ENCODE measurements at places on chromosomes 5 and 9. TPM values are rescaled to one million over a fixed set of nuclear protein-coding genes. Genes with fewer than 3 reads are reported as not detected.

The ZBTB6 gene
- 13.8 TPM for total RNA-seq

The SOX30 gene
- not detected for total RNA-seq

The DIPK1B gene
- 31.7 TPM for total RNA-seq

The PCDHGA3 gene
- total RNA-seq, result not detected

The PIP5KL1 gene
- 1.6 TPM for total RNA-seq

The SV2C gene
- total RNA-seq, result under 0.01 TPM

The RGS7BP gene
- total RNA-seq, result 1.4 TPM

DNA sequence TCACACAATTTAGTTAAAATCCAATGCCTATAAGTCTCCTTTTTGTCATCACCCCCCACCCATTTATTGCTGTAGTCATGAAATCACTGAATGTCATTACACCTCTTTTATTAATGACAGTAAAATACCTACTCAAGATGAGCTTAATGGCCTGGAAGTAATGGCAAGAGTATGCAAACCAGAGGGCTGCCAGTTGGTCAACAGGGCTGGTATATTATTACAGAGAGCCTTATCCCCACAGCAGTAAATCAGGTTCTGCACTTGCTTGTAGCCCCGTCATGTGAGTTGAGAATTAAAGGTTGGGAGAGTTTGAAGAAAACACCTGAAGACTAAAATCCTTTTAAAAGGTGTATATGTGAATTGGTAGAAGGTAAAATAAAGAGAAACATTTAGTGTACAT is 372.4 kb downstream of the MAT2B start:
- H3K27me3 ChIP-seq, result no peaks in the 10 kb centered on the region
- no peaks in the 10 kb centered on the region for H3K36me3 ChIP-seq
- no peaks in the 10 kb centered on the region for H3K4me1 ChIP-seq
- H3K4me3 ChIP-seq, result no peak overlapping the region
- H3K27ac ChIP-seq, result no peak overlapping the region
- DNase-seq, result no peak

DNA sequence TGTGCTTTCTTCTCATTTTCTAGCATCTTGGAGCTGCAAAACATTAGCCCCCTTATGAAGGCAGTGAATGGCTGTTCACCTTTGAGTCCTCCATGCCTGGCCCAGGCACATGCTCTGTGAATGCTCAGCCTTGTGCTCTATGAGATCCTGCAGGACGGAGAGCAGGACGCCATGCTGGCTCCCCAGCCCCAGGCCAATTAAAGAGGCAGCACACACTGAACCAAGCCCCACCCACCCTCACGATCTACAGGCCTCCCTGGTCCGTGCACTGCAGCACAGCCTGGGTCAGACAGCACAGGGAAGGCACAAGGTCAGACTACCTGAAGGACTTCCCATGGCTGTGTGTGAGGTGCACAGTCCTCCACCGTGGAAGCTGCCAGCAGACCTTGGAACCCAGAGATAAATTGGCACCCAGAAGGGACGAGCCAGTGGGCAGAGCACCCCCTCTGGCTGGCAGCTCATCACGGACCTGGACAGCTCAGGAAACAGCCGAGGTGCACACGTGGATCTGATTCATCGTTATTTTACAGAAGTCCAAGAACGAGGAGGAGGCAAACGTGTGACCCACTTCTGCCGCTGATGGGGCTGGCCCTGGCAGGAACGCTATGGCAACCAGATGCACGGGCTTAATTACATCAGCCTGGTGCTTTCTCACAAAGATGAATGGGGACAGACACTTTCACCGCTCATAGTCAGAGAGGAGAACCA is 59.5 kb downstream of the OLFM1 start:
- no peaks in the 10 kb centered on the region for H3K36me3 ChIP-seq
- no peak for DNase-seq
- H3K27me3 ChIP-seq, result no peaks in the 10 kb centered on the region
- no peak overlapping the region for H3K4me3 ChIP-seq
- no peaks in the 10 kb centered on the region for H3K4me1 ChIP-seq

GRCh38 chr5:160020964-160021363 is 12.0 kb downstream of the TTC1 start:
- no peak for DNase-seq
- H3K4me3 ChIP-seq, result no peak overlapping the region
- no peaks in the 10 kb centered on the region for H3K4me1 ChIP-seq
- no peaks in the 10 kb centered on the region for H3K27me3 ChIP-seq

- peaks cover 2% of the 10 kb centered on the region for H3K27me3 ChIP-seq
- H3K36me3 ChIP-seq, result no peaks in the 10 kb centered on the region
- no peak overlapping the region for H3K27ac ChIP-seq
- no peaks in the 10 kb centered on the region for H3K4me1 ChIP-seq
- no peak for DNase-seq
These were observed 291.3 kb upstream of the PCSK5 start for GRCh38 chr9:75599126-75599525.

DNA sequence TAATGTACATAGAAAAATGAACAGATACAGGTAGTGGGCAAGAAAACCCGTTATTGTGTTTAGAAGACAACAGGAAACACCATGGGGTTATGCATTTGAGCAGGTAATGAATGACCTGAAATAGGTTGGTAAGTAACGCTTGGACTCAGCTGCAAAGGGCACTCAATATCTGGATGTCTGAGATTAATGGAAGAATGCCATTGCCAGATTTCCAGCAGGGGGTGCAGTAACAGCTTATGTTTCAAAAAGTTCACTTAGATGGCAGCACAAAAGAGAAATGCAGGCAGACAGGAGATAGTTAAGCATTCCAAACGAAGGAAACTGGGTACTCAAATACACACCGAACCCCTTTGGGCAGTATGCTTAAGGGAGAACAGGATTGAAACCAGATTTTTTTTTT is 285.5 kb upstream of the VLDLR start:
- H3K4me3 ChIP-seq, result no peak overlapping the region
- no peaks in the 10 kb centered on the region for H3K36me3 ChIP-seq
- no peak for DNase-seq
- H3K27ac ChIP-seq, result no peak overlapping the region

- H3K4me1 ChIP-seq, result no peaks in the 10 kb centered on the region
- no peaks in the 10 kb centered on the region for H3K27me3 ChIP-seq
- no peaks in the 10 kb centered on the region for H3K36me3 ChIP-seq
- no peak for DNase-seq
- H3K27ac ChIP-seq, result no peak overlapping the region
- no peak overlapping the region for H3K4me3 ChIP-seq
These were observed 1384.3 kb upstream of the WWC1 start for GRCh38 chr5:166906991-166907713.

GRCh38 chr5:113489299-113489698 is 1.0 kb upstream of the MCC start:
- peak; percentile 57 for DNase-seq
- H3K27ac ChIP-seq, result peak overlapping the region; percentile 48
- no peaks in the 10 kb centered on the region for H3K36me3 ChIP-seq
- no peak overlapping the region for H3K4me3 ChIP-seq

DNA sequence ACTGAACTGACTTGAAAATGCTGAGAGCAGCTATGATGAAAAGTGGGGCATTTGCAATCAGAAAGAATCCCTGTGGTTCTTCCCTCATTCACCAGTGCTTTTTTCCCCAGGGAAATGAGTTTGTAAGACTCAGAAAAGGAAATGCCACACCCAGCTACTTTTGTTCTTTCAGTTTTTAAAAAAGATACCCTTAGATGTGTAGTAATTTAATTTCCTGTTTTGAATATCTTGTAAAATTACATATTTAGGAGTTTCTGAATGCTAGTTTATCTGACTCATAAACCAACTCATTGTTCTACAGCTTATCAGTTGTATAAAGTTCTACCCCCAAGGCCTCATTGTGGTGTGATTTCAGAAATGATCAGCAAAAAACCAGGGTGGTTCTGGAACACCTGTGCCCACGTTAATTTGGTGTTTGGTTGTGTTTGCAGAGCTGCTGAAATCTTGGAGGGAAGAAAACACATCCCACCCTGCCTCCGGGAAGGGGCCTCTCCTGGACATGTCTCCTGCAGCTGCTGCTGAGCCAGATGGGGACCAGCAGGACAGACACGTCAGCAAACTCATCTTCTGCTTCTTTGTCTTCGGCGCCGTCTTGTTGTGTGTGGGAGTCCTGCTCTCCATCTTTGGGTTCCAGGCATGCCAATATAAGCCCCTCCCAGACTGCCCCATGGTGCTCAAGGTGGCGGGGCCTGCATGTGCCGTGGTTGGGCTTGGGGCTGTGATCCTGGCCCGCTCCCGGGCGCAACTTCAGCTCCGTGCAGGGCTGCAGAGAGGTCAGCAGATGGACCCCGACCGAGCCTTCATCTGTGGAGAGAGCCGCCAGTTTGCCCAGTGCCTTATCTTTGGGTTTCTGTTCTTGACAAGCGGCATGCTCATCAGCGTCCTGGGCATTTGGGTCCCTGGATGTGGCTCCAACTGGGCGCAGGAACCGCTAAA is 2.8 kb downstream of the TMEM171 start:
- H3K36me3 ChIP-seq, result no peaks in the 10 kb centered on the region
- H3K27me3 ChIP-seq, result peaks cover 26% of the 10 kb centered on the region
- no peak overlapping the region for H3K27ac ChIP-seq
- H3K4me3 ChIP-seq, result no peak overlapping the region
- H3K4me1 ChIP-seq, result peaks cover 6% of the 10 kb centered on the region

DNA sequence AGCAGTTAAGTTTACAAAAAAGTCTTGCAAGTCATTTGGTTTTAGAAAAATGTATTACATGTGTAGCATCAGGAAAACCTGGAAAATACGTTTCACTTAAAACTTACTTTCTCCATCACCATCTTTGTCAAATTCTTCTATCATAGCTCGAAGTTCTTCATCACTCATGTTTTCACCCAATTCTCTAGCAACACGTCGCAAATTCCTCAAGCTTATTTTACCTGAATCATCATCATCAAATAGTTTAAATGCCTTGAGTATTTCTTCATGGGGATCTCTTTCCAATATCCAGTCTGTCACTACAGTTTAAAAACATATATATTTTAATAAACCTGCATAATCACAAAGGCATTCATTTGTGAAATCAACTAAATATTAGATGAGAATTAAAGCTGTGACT is 10.3 kb downstream of the CETN3 start:
- DNase-seq, result no peak
- H3K27ac ChIP-seq, result no peak overlapping the region
- H3K27me3 ChIP-seq, result no peaks in the 10 kb centered on the region
- no peaks in the 10 kb centered on the region for H3K4me1 ChIP-seq
- no peaks in the 10 kb centered on the region for H3K36me3 ChIP-seq
- H3K4me3 ChIP-seq, result no peak overlapping the region

DNA sequence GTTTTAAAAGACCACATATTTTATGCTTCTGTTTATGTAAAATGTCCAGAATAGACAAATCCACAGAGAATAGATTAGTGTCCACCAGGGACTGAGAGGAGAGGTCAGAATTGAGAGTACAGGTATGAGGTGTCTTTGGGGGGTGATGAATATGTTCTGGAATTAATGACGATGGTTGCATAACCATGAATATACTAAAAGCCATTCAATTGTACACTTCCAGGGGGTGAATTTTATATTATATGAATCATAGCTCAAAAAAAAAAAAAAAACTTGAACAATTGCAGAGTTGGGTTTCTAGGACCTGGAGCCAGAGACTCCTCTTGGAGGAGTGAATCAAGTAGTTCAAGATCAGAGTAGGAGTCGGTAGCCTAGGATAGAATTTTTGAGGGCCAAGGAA is 57.8 kb upstream of the RUSC2 start:
- no peak overlapping the region for H3K27ac ChIP-seq
- H3K4me1 ChIP-seq, result no peaks in the 10 kb centered on the region
- no peaks in the 10 kb centered on the region for H3K36me3 ChIP-seq
- H3K27me3 ChIP-seq, result peaks cover 11% of the 10 kb centered on the region
- no peak for DNase-seq

GRCh38 chr5:54426209-54426608 is 29.3 kb upstream of the HSPB3 start:
- H3K36me3 ChIP-seq, result no peaks in the 10 kb centered on the region
- no peaks in the 10 kb centered on the region for H3K4me1 ChIP-seq
- DNase-seq, result no peak

- no peaks in the 10 kb centered on the region for H3K36me3 ChIP-seq
- peaks cover 10% of the 10 kb centered on the region for H3K27me3 ChIP-seq
- no peak overlapping the region for H3K27ac ChIP-seq
- no peak for DNase-seq
- H3K4me1 ChIP-seq, result peaks cover 10% of the 10 kb centered on the region
- H3K4me3 ChIP-seq, result no peak overlapping the region
These were observed 368.7 kb downstream of the EBF1 start for GRCh38 chr5:158731014-158731413.

DNA sequence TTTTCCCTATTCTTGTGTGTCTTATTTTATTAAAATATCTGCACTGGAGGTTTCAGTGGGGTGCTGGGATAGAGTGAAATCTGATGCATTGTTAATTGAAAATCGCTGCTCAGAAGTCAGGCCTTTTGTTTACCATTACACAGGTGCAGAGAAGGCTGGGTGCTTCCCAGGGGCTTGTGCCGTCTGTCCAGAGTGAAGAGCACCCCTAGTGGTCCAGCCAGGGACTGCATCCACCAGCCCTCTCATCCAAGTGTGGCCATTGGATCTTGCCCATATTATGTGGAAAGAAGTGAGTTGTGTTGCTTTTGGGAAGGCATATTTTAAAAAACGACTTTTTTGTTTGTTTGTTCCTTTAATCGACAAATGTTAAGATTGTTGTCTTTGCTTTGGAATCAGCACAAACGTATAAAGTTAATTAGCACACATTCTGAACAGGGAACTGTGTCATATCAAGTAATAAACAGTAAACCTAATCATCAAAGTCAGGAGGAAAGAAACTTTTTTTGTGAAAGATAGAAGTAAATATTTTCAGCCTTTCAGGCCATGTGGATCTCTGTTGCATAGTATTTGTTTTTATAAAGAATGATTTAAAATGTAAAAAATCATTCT is 315.6 kb downstream of the MTRR start:
- peak; percentile 50 for DNase-seq
- H3K36me3 ChIP-seq, result no peaks in the 10 kb centered on the region
- H3K4me3 ChIP-seq, result no peak overlapping the region
- H3K4me1 ChIP-seq, result no peaks in the 10 kb centered on the region
- no peaks in the 10 kb centered on the region for H3K27me3 ChIP-seq
